HAP-1 (cell line): ENCODE measurements at places on chromosomes 16 and 17.
A peak's percentile ranks its signal among the peaks of the same experiment; 100 is the strongest.

DNA sequence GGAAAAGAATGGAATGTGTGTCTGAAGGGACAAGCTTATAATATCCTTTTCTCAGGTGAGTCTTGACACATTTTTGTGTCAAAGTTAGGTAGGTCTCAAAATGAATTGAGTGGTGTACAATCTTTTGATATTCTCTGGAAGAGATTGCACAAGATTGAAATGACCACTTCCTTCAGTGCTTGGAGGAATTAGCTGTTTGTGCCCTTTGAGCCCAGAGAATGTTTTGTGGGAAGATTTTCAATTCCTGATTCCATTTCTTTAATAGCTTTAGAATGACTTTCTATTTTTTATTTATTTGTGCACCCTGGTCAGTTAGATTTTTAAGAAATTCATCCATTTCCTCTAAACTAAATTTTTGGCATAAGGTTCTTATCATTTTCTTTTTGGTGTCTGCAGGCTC is 1.6 kb upstream of the CCL13 start:
- no peak for DNase-seq

DNA sequence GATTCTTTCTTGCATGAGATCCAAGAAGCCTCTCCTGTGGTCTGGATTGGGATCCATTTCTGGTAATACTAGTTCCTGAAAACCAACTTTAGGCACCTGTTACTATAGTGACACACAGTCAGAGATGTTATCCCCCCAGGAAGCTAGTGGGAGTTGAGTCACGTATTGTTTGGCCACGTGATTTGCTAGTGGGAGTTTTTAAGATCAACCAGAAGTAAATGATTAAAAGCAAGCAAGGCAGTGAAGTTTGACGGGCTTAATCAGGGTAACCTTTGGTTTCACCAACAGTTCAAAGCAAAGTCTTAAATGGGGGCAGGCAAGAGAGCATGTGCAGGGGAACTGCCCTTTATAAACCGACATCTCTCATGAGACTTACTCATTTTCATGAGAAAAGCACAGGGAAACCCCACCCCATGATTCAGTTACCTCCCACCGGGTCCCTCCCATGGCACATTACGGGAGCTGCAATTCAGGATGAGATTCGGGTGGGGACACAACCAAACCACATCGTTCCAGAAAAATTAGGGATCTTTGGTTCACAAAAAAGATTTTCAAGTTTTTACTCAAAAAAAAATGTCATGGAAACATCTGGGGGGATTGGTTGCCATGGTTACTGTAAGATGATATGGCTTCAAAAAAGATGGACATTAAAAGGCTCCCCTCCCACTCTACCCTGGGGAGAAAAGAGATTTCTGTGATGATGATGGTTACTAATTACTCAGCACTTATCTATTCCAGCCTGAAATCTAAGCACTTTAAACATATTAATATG is 483.1 kb upstream of the ERCC4 start:
- no peak for DNase-seq

GRCh38 chr17:19346351-19347255 is 15.9 kb downstream of the B9D1 start:
- DNase-seq, result peak; percentile 81

DNA sequence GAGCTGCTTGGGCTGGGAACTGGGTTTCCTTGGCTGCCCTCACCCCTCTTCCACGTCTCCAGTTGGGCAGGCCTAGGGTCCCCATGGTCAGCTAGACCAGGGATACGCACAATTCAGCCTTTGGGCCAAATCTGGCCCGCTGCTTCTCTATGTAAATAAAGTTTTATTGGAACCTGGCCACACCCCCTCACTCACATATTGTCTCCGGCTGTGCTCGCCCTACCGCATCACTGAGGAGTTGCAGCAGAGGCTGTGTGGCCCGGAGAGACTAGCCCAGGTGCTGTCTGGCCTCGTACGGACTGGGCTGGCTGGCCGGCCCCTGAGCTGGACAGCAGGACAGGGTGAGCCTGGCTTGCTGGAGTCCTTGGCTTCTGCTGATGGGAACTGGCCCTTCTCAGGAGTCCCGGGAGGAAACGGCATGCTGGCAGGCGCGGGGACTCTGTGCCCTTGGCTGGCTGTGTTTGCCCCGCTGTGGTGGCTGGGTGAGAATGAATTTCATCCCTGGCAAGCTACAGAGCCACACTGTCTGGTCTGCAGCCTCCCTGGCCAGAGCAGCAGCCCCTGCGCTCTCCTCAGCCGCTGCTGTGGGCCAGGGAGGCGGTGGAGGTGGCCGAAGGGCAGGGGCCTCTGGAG is 82.0 kb downstream of the ENGASE start:
- DNase-seq, result no peak

GRCh38 chr17:82745524-82745923 is 6.3 kb upstream of the TBCD start:
- no peak for DNase-seq

DNA sequence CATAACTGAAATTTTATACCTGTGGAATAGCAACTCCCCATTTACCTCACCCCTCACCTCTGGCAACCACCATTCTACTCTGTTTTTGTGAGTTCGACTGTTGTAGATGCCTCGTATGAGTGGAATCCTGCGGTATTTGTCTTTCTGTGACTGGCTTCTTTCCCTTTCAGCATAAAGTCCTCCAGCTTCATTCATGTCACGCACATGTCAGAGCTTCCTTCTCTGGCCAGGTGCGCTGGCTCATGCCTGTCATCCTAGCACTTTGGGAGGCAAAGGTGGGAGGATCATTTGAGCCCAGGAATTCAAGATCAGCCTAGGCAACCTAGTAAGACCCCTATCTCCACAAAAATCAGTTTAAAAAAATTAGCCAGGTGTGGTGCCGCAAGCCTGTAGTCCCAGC is 278.4 kb downstream of the PARN start:
- DNase-seq, result no peak

DNA sequence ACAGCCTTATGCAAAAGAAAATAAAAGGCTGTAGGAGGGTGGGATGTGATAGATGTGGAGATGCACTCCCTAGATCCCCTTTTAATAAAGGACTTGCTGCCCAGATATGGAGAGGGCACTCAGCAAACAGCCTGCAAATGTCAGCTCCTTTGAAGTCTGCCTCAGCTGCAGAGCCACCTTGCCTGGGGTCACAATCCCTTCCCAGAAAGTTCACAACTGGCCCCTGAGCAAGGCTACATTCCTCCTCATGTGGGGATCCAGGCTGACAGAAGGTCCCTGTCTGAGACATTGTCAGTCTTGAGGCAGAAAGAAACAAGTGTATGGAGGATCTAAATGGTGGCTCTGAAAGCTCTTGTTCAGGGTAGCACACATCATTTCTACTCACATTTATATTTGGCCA is 36.1 kb downstream of the SLFN11 start:
- no peak for DNase-seq

DNA sequence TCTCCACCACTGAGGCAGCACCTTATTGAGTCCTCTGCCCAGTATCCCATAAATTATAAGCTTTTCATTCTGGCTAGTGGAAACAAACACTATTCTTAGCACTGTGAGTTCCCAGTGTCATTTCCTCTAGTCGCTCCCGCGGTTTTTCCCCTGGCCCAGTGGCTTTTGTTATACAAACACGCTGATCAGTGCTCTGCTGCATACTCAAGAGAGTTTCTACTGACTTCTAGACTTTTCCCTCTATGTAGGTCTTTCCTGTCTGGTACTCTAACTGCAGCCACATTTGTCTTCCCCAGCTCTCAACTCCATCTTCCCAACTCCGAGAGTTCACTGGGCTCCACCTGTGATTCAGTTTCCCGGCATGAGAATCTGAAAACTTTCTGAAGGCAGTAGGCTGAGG is 556.6 kb upstream of the SALL1 start:
- DNase-seq, result no peak

DNA sequence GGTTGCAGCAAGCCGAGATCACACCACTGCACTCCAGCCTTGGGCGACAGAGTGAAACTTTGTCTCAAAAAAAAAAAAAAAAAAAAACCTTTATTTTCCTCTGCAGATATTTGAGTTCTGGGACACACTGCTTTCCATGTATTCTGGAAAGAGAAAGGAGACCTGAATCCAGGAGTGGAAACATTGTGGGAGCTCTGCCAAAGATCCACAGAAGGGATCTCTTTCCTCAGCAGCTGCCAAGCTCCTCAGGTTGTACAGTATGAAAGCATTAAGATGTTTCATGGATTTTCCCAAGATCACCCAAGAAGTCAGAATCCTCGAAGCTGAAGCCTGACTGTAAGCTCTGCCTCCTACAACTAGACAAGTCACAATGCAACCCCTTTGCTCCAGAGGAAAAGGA is 13.5 kb downstream of the NPRL3 start:
- no peak for DNase-seq

DNA sequence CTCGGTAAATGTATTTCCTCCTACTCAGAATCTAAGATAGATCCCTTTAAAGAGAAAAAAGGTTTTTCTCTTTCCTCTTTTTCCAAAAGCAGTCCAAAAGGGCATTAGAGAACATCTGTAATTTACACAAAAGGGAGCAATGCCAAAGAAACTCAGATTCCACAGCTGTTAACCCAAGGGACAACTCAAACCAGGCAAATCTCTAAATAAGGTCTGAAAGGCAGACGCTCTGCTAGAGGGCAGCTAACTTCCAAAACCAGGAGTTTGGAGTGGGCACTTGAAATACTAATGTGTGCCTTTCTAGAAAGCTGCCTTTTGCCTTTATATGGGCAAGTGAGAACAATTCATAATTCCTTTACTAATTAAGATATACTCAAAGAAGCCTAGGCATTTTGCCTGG is 435.7 kb downstream of the ZFHX3 start:
- no peak for DNase-seq

- DNase-seq, result no peak
Measured at GRCh38 chr17:28470914-28471366, 2.5 kb upstream of the SLC13A2 start.

- DNase-seq, result no peak
Measured at GRCh38 chr17:8382052-8382879, 727 bp downstream of the RPL26 start.

GRCh38 chr16:9003322-9003721 is 39.6 kb upstream of the USP7 start:
- no peak for DNase-seq

DNA sequence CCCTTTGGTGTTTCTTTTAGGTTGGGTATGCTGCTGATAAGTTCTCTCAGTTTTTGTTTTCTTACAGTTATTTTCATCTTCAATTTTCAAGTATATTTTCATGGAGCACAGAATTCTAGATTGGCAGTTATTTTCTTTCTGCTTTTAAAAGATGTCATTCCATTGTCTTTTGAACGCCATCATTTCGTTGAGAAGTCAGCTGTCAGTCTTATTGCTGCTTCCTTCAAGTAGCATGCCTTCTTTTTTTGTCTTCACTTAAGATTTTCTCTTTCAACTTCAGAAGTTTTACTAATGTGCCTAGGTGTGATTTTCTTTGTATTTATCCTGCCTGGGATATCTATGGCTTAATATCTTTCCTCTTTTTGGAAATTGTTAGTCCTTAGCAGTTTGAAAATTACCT is 262.2 kb upstream of the PMFBP1 start:
- DNase-seq, result no peak

- DNase-seq, result peak; percentile 77
Measured at GRCh38 chr17:41689497-41690299, 1.0 kb downstream of the EIF1 start.

DNA sequence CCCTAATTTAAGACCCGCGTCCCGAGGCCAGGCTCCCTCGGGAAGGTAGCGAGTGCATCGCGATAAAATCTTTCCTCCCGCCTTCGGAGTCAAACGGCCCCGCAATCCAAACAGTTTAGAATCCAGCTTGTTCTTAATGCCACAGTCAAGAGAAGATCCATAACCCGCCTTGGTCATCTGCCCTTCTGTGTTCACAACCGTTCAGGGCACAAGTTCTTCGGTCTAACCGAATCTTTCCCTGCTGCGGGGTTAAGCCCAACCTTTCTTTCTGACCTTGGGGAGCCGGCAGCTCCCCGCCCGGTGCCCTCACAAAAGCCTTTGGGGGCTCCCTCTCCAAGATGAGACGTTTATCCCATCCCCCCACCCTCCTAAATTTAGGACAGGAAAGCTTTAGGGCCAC is 30.3 kb downstream of the CPSF4L start:
- no peak for DNase-seq

- no peak for DNase-seq
Measured at GRCh38 chr17:32461498-32461852, 17.2 kb downstream of the PSMD11 start.

DNA sequence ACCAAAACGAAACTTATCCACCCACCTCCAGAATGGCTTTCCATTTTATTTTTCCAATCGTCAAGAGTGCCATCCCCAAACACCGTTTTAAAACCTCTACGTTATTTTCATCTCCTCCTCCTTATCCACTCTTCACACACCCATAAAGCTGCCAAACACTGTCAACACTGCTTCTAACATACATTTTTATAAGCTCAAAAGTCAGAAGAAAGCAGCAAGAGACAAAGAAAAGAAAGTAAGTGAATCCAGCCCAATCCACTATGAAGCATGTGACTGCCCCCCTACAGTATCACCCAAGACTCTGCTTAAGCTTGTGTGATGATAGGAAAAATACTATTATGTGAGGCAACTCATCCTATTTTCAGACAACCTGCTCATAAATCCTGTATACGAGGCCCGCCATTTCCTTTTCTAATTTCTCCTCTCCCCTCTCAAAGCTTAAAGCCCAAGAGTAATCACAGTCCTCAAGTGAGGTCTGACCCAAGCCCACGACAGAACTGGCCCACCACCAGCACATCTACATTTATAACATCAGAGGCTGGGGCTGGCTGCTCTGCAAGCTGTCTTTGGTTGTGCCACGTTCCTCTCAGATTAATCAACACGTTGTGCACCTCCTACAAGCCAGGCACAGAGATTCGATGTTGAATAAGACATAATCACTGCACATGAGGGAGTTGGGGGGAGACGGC is 16.3 kb downstream of the USP31 start:
- no peak for DNase-seq

GRCh38 chr17:17778308-17779014 is 58.3 kb downstream of the SREBF1 start:
- no peak for DNase-seq

GRCh38 chr16:3821184-3821583 is 59.3 kb downstream of the CREBBP start:
- DNase-seq, result no peak

DNA sequence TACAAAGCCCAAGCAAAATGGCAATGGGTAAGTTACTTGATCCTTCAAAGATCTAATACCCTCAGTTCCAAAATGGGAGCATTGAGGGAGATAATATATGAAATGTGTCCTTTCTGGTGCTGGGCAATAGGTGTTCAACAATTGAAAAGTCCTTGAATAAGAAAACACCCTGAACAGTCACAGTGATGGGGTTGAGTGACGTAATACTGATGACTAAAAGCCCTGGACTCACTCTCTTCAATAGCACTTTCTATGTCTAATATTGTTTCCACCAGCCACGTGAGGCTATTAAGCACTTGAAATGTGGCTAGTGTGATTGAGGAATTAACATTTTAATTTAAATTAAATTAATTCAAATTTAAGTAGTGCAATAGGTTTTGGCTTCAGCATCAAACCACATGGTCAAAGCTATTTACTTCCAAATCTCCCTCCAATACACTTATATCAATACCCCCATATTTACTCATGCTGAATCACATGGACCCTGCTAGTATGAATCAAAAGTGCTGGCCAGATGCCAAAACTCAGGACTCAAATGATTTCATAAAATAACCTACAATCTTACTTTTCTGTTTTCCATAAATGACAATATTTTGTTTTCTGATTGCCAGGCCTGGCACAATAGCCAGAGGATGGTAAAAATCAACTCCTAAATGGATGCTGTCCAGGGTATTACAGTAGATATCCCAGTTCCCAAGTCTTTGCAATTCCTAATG is 516.2 kb downstream of the HAPSTR1 start:
- DNase-seq, result no peak

GRCh38 chr16:14286368-14287230 is 215.5 kb downstream of the MRTFB start:
- no peak for DNase-seq
